Thyroid gland (tissue), 4 donors: ENCODE measurements at places on chromosomes 2 and 18. TPM values are rescaled to one million over a fixed set of nuclear protein-coding genes. Genes with fewer than 3 reads are reported as not detected.

The OXER1 gene
- 1.3 TPM for total RNA-seq

GRCh38 chr2:205276116-205276777 lies 406.1 kb upstream of the NRP2 start:
- H3K36me3 ChIP-seq = no peaks in the 10 kb centered on the region
- H3K4me3 ChIP-seq = no peak overlapping the region
- no peaks in the 10 kb centered on the region for H3K27me3 ChIP-seq
- H3K27ac ChIP-seq = no peak overlapping the region
- no peak for DNase-seq

The NEB gene
- total RNA-seq = 1.6 TPM

- DNase-seq = no peak
- H3K27me3 ChIP-seq = no peaks in the 10 kb centered on the region
- H3K27ac ChIP-seq = no peak overlapping the region
- no peaks in the 10 kb centered on the region for H3K36me3 ChIP-seq
- H3K4me3 ChIP-seq = no peak overlapping the region
These were observed 88.5 kb downstream of the PTRHD1 start for GRCh38 chr2:24704692-24705091.

GRCh38 chr2:62972601-62973000 lies 78.0 kb upstream of the OTX1 start:
- no peak overlapping the region for H3K27ac ChIP-seq
- H3K4me1 ChIP-seq = no peaks in the 10 kb centered on the region
- no peaks in the 10 kb centered on the region for H3K27me3 ChIP-seq
- H3K36me3 ChIP-seq = no peaks in the 10 kb centered on the region

The IL36B gene
- total RNA-seq = not detected

DNA sequence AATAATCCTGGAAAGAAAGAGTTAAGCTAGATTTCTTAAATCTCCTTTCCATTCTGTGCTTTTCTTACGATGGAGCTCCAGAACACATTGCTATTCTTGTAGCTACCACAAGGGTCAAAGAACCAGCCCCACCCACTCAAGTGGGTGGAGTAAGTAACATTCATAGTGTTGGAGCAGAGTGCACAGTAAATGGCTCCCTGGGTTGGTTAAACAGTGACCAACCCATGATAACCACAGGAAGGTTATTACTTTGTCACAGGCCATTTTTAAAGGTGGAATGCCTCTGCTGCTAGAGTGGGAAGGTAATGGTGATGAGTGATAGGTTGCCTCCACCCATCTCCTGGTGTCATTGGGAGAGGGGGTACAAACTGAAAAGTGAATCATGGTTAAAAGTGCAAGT lies 13.9 kb downstream of the ARPC2 start:
- H3K4me3 ChIP-seq = no peak overlapping the region
- peaks cover 60% of the 10 kb centered on the region for H3K36me3 ChIP-seq
- H3K4me1 ChIP-seq = peaks cover 12% of the 10 kb centered on the region

- no peak overlapping the region for H3K4me3 ChIP-seq
- H3K36me3 ChIP-seq = no peaks in the 10 kb centered on the region
- no peak for DNase-seq
- peaks cover 3% of the 10 kb centered on the region for H3K4me1 ChIP-seq
These were observed 4.0 kb upstream of the MREG start for GRCh38 chr2:216017365-216017764.

GRCh38 chr2:128304330-128304714 lies 14.3 kb downstream of the HS6ST1 start:
- peak overlapping the region; percentile 83 for H3K27ac ChIP-seq
- no peak for DNase-seq
- H3K27me3 ChIP-seq = no peaks in the 10 kb centered on the region

- DNase-seq = no peak
- H3K36me3 ChIP-seq = no peaks in the 10 kb centered on the region
- no peaks in the 10 kb centered on the region for H3K4me1 ChIP-seq
- no peak overlapping the region for H3K27ac ChIP-seq
These were observed 50.5 kb downstream of the ADD2 start for GRCh38 chr2:70717431-70718038.

The INPP1 gene
- total RNA-seq = 25.3 TPM

DNA sequence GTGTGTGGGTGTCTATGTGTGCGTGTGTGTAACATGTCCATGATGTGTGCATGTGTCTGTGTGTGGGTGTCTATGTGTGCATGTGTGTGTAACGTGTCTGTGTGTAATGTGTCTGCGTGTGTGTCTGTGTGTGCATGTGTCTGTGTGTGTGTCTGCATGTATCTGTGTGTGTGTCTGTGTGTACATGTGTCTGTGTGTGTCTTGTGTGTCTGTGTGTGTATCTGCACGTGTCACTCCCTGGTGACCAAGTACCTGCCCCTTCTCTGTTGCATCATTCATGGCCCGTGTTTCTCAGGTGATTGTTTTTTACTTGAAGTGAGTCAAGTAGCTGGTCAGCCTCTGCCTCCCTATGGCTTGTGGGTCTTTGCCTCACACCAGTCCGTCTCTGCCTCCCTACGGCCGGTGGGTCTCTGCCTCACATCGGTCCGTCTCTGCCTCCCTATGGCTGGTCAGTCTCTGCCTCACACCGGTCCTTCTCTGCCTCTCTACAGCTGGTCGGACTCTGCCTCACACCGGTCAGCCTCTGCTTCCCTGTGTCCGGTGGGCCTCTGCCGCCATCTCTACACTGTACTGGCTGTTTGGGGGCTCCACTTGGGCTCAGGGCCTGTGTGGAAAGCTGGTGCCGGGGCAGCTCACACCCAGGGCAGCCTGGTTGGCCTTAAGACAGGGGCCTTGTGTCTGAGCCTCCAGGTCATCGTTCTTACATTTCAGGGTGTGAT lies 31.6 kb downstream of the KCNG2 start:
- no peak for DNase-seq
- H3K27ac ChIP-seq = no peak overlapping the region
- no peaks in the 10 kb centered on the region for H3K36me3 ChIP-seq
- H3K4me3 ChIP-seq = no peak overlapping the region
- H3K27me3 ChIP-seq = no peaks in the 10 kb centered on the region

DNA sequence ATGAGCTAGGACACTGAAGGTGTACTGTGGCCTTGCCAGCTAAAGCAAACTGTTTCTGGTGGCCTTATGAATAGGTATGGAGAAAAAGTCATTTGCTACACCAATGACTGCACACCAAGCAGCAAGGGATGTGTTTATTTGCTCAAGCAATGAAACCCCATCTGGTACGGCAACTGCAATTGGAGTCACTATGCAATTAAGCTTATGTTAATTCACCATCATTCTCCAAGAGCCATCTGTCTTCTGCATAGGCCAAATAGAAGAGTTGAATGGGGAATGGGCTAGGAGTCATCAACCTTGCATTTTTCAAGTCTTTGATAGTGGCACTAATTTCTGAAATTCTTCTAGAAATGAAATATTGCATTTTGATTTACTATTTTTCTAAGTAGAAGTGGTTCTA lies 372.0 kb downstream of the KCNJ3 start:
- no peaks in the 10 kb centered on the region for H3K27me3 ChIP-seq
- DNase-seq = no peak
- H3K27ac ChIP-seq = no peak overlapping the region
- H3K4me3 ChIP-seq = no peak overlapping the region

GRCh38 chr2:48435909-48436308 lies 94.0 kb upstream of the STON1 start:
- no peak overlapping the region for H3K27ac ChIP-seq
- no peak overlapping the region for H3K4me3 ChIP-seq
- DNase-seq = no peak

GRCh38 chr18:58177004-58177717 lies 133.1 kb downstream of the NEDD4L start:
- no peaks in the 10 kb centered on the region for H3K36me3 ChIP-seq
- no peaks in the 10 kb centered on the region for H3K27me3 ChIP-seq
- H3K27ac ChIP-seq = peak overlapping the region; percentile 65

DNA sequence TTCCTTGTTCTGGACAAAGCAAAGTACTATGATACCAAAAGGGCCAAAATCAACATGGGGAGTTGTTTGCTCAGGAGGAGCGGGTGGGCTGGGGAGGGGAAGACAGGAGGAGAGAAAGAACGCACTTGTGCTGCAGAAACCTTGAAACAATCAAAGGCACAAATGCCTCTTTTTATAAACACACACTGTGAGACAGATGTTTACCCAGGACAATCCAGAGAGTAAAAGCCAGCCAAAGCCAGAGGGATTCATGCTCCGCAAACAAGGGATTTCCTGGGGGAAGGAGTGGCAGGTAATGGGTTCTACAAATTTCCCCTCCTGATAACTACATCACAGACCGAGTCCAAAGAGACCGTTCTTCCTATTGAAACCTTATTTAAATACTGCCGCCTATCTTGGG lies 323.5 kb upstream of the SKOR2 start:
- DNase-seq = no peak
- H3K36me3 ChIP-seq = no peaks in the 10 kb centered on the region
- H3K27ac ChIP-seq = no peak overlapping the region
- no peaks in the 10 kb centered on the region for H3K27me3 ChIP-seq
- no peak overlapping the region for H3K4me3 ChIP-seq

GRCh38 chr2:1049691-1050090 lies 99.0 kb downstream of the SNTG2 start:
- H3K4me1 ChIP-seq = no peaks in the 10 kb centered on the region
- no peak overlapping the region for H3K27ac ChIP-seq
- H3K27me3 ChIP-seq = no peaks in the 10 kb centered on the region
- no peaks in the 10 kb centered on the region for H3K36me3 ChIP-seq
- H3K4me3 ChIP-seq = no peak overlapping the region
- DNase-seq = no peak

The RELCH gene
- total RNA-seq = 61.4 TPM

DNA sequence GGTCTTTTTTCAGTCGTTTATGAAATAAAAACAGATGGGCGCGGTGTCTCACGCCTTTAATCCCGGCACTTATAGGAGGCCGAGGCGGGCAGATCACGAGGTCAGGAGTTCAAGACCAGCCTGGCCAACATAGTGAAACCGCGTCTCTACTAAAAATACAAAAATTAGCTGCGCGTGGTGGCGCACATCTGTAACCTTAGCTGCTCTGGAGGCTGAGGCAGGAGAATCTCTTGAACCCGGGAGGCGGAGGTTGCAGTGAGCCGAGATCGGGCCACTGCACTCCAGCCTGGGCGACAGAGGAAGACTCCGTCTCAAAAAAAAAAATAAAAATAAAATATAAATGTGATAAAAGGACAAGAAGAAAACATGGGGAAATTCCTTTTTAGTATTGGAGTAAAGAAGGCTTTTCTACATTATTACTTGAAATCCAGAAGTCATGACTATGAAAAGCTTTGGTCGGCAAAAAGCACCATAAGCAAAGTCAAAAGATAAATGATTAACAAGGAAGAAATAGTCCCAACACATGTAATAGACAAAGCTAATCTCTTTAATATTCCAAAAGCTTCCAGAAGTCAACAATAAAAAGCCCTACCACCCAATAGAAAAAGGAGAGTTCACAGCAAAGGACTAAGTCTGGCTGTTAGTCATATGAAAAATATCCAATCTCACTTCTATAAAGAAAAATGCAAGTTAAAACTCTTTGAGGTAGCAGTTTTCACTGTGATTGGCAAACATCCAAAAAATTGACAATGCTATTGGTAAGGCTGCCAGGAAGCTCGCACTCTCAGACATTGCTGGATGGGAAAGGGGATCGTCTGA lies 1.4 kb upstream of the FAM168B start:
- no peak for DNase-seq
- H3K4me3 ChIP-seq = no peak overlapping the region
- no peak overlapping the region for H3K27ac ChIP-seq
- no peaks in the 10 kb centered on the region for H3K36me3 ChIP-seq
- peaks cover 4% of the 10 kb centered on the region for H3K4me1 ChIP-seq

GRCh38 chr2:70645733-70646419 lies 92.2 kb upstream of the TGFA start:
- no peaks in the 10 kb centered on the region for H3K27me3 ChIP-seq
- no peaks in the 10 kb centered on the region for H3K36me3 ChIP-seq
- no peak overlapping the region for H3K27ac ChIP-seq

GRCh38 chr2:109225170-109225782 lies 96.3 kb downstream of the SH3RF3 start:
- no peak overlapping the region for H3K27ac ChIP-seq
- no peak for DNase-seq
- H3K4me1 ChIP-seq = no peaks in the 10 kb centered on the region
- H3K36me3 ChIP-seq = no peaks in the 10 kb centered on the region

DNA sequence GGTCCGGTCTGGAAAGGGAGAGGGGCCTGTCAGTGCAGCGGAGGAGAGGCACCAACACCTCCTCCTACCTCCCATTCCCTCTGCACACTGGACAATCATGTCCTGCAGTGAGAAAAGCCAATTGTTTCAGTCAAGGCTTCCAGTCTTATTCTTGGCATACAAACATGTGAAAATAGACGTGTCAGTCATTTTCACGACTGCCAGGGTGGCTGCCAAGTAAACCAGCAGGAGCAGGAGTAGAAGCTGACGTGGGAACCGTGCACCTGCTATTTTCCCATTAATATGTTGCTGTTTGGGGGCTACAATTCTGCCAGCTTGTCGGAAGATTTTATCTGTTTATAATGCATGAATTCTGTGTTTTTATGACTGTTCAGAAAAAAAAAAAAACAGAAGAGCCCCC lies 202.3 kb downstream of the SPP2 start:
- DNase-seq = no peak
- no peaks in the 10 kb centered on the region for H3K36me3 ChIP-seq
- H3K27me3 ChIP-seq = no peaks in the 10 kb centered on the region
- peaks cover 9% of the 10 kb centered on the region for H3K4me1 ChIP-seq
- H3K27ac ChIP-seq = no peak overlapping the region

The HRH4 gene
- not detected for total RNA-seq

The SH2D6 gene
- 5.5 TPM for total RNA-seq

- H3K36me3 ChIP-seq = no peaks in the 10 kb centered on the region
- H3K27ac ChIP-seq = no peak overlapping the region
- no peak overlapping the region for H3K4me3 ChIP-seq
- H3K27me3 ChIP-seq = no peaks in the 10 kb centered on the region
- no peaks in the 10 kb centered on the region for H3K4me1 ChIP-seq
These were observed 184.5 kb upstream of the CWC22 start for GRCh38 chr2:180191432-180192124.

DNA sequence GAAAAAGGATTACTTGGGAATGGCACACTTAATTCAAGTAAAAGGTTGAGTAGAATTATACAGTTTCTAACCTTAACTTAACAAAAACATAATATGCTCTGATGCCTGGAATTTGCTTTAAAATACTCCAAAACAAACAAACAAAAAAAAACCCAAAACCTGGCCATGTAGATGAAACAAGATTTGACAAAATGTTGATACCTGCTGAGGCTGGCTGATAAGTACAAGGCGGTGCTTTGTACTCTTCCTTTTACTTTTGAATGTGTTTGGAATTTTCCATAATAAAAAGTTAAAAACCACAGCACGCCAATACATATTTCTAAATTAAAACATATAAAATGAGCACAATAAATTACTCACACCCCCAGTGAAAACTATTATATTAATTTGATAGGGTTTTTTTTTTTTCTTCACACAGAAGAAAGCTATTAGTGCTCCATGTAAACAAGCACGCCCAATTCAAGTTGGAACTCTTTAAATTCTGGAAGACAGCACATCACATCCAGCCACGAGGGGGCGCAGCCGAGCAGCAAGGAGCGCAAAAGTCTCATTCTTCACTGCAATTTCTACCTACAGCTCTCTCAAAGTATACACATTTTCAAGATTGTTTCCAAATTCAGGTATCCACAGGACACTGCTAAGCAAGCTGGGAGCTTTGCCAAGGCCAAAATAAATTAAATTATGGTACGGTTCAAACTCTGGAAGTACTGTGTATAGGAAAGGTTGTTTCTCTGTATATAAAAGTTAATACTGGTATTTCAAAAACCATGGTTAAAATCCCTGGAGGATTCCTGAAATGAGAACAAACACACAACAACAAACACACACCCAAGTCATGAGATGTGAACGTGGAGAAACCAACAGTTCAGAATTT lies 7.5 kb downstream of the SERTAD2 start:
- no peaks in the 10 kb centered on the region for H3K27me3 ChIP-seq
- no peaks in the 10 kb centered on the region for H3K36me3 ChIP-seq
- DNase-seq = peak; percentile 92
- H3K27ac ChIP-seq = peak overlapping the region; percentile 90

The ITGB6 gene
- 11.1 TPM for total RNA-seq
